ENCODE measurements at places on chromosomes 1 and 21.

- DNase-seq = no peak
Observed at GRCh38 chr1:41656068-41656467, 171.6 kb upstream of the EDN2 start.

DNA sequence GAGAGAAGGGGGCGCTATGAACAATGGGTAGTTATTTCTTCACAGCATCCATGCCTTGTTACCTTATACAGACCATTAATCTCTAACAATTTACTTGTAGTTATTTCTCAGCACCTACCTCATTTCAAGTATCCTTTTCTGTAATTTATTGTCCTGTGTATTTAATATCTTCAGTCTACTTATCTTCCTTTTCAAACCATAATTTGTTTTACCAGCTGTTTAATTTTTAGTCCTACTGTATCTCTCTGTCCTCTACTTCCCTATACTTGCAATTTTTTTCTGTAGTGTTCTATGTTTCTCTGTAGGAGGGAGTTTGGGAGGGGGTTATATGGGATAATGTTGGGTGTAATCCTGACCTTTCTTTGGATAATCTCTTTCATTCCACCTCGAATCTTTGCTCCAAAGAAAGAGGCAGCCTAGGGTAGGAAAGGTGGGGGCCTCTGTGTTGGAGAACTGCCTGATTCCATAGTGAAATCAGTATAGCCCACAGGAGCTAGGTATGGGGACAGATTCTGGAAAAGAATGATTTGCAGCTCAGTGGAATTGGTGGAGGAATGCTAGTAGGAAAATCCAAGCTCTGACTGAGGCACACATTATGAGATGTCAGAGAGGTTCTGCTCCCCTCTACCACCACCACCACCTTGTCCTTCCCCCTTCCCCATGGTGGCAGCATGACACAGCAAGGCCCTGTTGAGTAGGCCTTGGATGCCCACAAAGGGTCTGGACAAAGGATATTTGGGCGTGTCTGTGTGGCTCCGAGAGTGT is 642 bp downstream of the MLLT11 start:
- peak; percentile 31 for DNase-seq

DNA sequence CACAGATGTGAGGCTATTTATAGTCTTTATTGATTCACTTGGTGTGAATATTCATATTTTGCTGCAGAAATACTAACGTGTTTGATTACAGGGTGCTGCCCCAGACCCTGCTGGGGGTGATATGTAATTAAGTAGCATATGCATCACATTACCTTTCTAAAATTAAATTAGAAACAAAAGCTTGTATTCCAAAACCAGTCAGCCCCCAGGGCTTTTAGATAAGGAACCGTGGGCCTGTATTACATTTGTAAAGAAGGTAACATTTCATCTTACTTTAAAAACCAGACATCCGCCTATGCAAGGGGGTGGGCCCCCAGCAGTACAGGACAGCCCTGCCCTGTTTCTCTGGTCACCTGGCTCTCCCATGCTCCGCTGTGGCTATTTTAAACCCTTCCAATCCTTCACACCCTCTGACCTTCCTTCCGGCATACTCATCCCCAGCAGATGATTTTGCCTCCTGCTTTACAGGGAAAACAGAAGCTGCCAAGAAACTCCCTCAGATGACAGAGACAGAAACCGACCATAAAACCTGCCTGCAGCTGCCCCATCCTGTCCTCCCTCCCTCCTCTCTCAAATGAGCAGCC is 22.0 kb upstream of the KCNC4 start:
- no peak for DNase-seq

GRCh38 chr1:17615157-17615556 is 75.7 kb downstream of the ARHGEF10L start:
- no peak for DNase-seq

DNA sequence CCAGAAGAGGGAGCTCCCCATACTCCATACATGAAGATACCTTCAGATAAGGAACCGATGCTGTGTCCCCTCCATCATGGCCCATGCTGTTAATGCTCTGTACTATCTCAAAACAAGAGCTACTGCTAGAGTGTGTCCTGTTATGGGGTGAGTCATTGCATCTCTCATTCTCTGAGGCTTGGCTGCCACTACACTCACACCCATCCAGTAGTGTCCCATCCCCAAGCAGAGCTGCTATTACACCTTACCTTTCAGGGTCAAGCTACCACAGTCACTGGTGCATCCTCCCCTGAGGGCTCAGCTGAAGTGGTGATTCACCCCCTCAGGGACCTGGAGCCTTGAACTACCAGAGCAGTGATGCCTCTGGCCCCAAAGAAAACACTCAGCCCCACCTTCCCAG is 198.5 kb downstream of the PLA2G4A start:
- DNase-seq = no peak
